ENCODE measurements at places on chromosomes 6 and 20.

DNA sequence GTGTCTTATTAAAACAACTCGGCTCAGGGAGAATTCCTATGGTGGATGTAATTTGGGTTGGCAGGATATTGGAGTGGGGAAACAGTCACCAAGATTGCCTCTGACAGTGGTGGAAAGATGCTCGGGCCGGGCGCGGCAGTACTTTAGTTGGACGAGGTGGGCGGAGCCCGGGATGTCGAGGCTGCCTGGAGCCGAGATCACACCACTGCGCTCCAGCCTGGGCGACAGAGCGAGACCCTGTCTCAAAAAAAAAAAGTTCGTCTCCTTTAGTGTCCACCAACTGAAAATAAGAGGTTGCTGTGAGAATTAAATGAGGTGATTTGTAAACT, 621 bp downstream of the NOL7 start:
- peak; percentile 71 for DNase-seq

DNA sequence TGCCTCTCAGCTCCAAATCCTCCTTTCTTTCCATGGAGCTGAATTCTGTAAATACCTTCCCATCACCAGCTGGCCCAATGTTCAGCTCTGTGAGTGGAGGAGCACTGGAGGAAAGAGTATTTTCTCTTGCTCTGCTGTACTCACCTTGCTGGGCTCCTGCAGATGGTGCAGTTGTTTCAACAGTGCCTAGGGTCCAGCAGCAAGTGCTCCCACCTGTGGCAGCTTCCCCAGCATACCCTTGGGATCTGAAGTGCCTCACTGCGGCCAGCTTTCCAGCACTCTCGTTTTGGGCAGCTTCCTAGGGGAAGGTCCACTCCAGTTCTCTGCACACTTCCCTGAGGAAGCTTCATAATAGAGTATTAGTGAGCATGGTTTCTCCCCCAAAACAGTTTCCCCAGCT, 170.9 kb downstream of the ARHGAP18 start:
- DNase-seq: no peak

DNA sequence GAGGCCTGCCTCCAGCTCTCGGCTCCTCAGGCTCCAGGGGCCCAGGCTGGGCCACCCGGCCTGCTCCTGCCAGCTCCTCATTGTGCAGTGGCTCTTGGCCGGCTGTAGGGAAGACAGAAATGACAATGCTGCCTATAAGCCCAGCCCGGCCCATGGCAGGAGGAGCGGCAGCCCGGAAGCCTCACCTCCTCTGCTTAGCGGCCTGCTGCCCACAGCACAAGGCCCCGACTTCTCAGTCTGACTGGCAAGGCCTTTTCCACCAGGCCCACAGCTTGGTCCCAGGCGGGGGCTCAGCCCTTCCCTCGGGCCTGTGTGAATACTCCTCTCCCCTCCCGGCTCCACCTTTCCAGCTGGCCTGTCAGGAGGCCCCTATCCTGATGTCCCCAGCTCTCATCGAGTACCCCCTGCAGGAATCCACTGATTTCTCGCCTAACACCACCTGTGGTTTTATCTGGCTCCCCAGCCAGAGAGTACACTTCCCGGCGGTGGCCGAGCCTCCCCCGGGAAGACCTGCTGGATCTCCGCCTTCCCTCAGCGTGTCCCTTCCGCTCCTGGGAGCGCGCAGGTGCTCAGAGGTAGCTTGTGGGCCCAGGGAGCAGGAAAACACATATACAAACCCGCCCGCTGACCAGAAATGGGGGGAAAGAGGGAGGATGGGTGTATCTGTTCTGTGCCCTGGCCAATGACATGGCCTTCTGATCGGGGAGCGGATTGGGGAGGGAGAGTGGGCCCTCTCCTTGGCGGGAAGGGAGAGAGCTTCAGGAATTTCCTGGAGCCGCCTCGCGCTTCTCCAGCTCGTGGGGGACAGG, 963 bp downstream of the DDRGK1 start:
- peak; percentile 68 for DNase-seq

DNA sequence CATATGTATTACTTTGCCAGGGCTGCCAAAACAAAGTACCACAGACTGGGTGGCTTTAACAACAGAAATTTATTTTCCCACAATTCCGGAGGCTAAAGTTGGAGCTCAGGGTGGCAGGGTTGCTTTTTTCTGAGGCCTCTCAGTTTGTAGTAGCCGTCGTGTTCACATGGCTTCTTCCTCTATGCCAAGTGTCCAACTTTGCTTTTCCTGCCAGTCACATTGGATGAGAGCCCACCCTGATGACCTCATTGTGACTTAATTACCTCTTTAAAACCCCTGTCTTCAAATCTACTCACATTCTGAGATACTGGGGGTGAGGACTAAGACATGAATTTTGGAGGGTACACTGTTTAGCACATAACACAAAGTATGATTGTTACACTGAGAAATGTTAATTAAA, 9.9 kb upstream of the ECT2L start:
- no peak for DNase-seq

DNA sequence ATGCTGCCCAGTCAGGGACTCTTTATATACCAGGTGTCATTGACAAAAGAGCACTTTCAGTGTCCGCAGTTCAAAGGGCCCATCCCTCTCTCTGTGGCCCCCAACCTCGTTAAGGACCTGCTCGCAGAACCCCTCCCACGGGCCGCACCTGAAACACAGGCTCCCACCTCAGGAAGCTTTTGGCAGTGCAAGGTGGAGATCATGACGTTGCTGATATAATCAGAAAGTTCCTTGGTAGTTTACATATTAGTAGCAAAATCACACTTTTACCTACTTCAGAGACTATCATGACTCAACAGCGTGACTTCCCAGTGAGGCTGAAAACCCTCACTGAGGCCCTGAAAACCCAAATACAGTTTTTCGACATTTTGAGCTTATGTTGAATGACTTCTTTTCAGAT, 4.1 kb downstream of the TTLL2 start:
- DNase-seq: no peak

- DNase-seq: no peak
Measured at GRCh38 chr6:35794536-35795452, 2.3 kb downstream of the CLPS start.

DNA sequence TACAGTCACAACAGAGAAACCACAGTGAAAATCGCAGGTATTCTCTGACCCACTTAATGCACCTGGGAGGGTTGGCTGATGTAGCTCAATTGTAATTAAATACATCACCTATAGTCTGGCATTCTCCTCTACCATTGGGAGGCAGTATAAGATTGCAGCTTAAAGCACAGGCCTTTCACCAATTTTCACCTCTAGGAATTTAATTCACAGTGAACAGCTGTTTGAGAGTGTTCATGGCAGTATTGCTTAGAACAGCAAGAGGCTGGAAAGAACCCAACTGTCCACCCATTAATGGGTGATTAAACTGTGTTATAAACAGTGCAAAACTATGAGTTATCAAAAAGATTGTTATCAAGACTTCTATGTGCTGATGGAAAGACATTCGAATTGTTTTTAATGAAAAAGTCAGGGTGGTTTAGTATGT, 2.0 kb downstream of the EDEM2 start:
- DNase-seq: peak; percentile 87

DNA sequence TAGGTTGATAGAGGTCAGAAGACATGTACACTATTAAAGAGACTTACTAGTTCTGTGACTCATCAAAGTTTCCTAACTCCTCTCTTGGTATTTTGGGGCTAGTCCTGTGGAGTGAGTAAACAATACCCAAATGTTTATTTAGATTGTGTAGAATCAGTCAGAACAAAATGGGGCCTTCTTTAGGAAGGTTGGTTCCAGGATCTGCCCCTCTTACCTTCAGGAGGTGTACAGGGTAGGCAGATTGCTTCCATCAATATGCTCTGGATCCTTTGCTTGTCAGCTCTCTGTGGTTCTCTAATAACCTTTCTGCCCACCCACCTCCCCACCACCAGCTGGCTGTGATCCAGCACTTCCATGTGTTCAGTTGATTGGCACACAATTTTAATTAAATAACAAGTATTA, 107.0 kb downstream of the POPDC3 start:
- peak; percentile 13 for DNase-seq

DNA sequence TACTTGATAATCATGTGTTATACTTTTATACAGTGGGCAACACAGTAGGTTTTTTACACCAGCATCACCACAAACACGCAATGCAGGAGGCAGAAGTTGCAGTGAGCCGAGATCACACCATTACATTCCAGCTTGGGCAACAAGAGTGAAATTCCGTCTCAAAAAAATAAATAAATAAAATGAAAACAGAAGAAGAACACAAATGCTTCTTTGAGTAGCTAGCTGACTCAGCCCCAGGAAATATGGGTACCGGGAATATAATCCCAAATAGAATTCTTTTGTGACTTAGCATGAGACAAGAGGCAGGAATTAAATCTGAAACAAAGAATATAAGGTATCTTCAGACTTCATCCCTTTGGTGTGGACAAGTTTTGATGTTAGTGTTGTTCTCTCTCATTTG, 164.2 kb upstream of the ATXN1 start:
- no peak for DNase-seq

DNA sequence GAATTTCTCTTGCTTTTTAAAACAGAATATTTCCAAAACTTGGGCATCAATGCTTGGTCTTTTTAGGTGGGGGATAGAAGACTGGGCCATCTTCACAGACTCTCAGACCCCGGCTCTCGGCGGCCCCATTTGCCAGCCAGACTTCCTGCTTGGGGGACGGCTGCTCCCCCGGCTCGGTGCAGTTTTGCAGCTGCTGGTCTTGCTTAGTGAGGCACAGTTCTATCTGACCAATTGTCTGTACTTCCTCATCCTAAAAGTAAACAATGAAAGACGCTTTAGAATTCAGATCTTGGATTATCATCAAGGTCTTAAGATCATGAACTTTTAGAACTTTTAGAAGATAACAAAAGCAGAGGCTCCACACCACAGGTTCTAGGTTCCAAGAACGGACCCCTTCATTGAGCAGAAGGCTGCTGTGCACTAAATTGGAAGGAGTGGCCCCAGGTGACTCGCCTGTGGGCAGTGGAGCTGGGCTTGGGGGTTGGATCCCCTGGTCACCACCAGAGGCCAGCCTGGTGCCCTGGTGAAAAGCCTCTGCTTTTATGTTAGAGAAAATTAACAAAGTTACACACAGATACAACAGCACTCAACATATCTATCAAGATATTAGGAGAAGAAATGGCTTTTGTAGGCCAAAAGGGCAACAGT, 26.7 kb downstream of the RNASET2 start:
- peak; percentile 6 for DNase-seq

- no peak for DNase-seq
Measured at GRCh38 chr6:80363501-80364122, 257.1 kb downstream of the BCKDHB start.

GRCh38 chr20:63773571-63774241, 34.1 kb downstream of the SLC2A4RG start:
- no peak for DNase-seq

- DNase-seq: no peak
Measured at GRCh38 chr6:135128268-135128914, 52.7 kb upstream of the MYB start.

DNA sequence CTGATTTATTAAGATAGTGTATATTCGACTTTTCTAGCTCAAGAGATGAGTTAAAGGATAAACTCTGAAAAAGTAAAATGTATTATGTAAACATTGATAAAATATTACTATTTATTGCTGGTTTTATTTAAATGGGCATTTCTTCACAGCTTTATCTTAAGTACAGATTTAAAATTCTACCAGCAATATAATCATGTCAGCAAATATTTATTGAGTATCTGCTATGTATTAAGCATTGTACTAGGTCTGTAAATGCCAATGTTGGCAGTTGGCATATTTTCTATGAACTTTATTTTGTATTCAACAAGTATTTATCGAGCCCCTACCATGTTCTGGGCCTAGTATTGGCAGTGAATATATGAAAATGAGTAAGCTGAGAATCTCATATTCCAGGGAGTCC, 231.0 kb downstream of the FARS2 start:
- DNase-seq: no peak
